ENCODE measurements at places on chromosomes 12 and 14.
A peak's percentile ranks its signal among the peaks of the same experiment; 100 is the strongest.

DNA sequence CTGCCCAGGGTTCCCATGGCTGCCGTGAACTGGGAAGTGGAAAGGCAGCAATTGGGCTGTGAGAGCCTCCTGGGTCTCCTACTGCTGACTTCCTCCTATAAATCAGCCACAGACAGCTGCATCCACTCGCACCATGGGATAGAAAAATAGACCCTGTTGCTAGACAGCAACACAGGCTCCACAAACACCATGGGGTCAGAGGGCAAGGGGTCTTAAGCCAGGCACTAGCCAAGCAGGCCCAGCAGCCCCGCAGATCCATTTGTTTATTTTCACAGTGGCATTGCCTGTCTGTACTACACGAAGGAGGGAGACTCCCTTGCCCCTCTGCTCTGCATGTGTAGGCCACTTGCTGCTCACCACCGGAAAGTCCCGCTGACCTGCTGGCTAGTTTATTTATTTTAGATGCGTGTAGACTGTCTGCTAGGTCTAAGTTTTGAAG lies 139.8 kb downstream of the DACT1 start:
- DNase-seq, result no peak

DNA sequence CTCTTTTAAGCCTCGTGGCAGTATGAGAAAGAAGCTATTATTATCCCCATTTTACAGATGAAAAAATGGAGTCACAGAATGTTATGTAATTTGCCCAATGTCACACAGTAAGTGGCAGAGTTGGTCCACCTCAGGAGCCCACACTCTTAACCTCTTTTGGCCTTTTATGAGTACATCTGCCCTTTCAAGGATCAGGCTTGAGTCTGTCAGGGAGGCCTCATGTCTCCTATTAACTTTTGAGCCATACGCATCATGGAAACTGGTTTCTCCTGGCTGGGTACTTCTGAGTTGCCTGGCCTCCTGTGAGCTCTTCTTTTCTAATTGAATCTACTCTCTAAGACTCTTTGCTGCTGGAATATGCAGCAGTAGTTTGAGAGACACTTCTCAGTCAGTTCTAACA lies 101.7 kb downstream of the BICD1 start:
- no peak for DNase-seq

DNA sequence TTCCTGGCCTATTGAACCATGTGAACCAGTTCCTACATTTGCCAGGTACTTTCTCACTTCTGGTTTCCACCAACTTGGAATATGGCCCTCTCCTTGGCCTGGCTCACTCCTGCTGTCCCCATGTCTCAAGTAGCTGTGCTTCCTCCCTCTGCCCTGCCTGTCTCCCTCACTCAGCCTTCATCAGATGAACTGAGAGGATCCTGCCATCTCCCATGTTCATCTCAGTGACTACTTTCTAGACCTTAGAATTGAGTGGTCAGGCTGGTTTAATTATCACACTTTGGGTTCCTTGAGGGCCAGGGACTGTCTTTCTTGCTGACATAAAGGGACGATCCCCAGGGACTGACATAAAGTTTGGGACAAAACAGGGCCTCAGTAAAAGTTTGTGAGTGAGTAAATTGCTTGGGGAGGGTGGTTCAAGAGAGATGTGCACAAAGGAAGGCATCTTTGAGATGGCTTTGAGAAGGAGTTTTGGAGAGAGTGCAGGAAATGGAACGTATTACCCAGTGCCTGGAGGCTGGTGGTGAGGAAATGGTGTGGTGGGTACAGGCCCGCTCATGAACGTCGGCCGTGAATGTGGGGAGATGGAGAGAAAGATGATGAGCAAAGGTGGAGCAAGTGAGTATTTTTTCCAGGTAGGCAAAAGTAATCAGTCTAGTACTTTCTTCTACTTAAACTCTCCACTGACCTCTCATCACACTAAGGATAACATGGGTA lies 20.8 kb downstream of the DYRK2 start:
- DNase-seq, result no peak

GRCh38 chr14:100786576-100787219 lies 39.2 kb upstream of the MEG3 start:
- no peak for DNase-seq

DNA sequence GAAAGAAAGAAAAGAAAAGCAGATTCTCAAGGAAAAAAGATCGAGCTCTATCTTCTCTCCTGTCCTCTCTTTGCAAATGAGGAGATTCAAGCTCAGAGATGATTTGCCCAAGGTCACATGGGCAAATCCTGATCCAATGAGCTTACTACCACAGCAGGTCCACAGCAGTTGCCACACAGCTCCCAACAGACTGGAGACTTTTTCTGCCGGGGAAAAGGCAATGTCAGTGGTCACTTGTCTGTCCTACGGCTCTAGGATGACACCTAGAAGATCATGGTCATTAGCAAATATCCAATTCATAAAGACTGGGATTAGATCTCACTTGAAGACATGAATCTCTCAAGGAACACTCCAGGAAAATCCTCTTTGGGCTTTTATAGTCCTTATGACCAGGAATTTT lies 58.8 kb downstream of the TTC7B start:
- no peak for DNase-seq

GRCh38 chr12:10098791-10099190 lies at the start of gene CLEC1A:
Gene CLEC1A, minus strand, starts transcription at chr12:10098985. Its CDS starts 63 bp downstream, at chr12:10098922.
- no peak for DNase-seq

DNA sequence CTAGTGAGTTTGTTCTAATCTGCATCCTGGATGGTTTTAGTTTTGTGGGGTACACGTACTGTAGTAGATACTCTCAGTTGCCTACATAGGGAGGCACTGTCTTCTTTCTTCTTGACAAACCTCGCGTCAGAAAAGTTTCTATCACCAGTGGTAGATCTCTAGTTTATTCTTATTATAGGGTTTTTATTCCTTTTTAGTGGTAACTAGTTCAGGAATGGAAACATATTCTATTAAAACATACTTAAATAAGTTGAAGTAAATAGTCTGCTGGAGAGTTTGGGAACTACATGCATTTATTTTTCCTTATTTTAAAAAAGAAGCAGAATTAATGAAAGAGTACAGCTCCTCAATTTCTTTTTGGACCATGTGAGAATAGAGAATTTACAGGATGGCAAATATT lies 33.6 kb upstream of the OR9K2 start:
- DNase-seq, result no peak

DNA sequence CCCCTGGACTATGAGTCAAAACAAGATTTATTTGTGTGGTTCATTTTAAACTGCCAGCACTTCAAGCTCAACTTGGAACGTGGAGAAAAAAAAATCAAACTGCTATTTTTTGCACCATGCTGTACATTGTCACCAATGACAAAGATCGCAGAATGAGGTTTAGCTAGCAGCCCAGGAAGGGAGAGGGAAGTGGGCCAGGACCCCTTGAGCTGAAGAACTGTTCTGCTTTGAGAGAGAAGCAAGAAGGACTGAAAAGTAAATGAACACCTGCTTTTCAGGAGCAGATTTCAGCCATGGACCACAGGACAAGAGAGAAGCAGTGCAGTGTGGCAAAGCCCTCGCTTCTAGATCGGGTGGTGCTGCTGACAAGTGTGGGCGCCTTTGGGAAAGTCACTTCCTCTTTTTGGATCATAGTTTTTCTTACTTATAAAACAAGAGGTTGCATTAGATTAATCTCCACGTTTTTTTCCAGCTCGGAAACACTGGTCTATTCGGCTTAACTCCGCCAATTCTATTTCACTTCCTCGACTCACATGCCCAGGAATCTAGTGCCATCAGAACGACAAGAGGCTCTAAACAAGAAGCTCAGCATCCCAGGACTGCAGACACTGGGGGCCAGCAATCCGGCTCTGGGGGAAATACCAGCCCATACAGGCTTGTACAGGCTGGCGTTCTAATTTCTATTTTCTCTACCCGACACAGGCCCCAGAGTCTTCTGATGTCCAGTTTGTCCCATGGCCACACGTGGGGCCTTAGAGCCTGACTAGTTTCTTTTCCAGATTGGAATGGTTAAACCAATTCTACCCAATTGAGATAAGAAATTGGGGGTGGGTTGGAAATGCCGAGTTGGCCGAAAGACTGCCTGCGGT lies 129.9 kb downstream of the CRACR2A start:
- DNase-seq, result no peak

- no peak for DNase-seq
Measured at GRCh38 chr12:52495389-52495788, 2.3 kb upstream of the KRT6A start.

DNA sequence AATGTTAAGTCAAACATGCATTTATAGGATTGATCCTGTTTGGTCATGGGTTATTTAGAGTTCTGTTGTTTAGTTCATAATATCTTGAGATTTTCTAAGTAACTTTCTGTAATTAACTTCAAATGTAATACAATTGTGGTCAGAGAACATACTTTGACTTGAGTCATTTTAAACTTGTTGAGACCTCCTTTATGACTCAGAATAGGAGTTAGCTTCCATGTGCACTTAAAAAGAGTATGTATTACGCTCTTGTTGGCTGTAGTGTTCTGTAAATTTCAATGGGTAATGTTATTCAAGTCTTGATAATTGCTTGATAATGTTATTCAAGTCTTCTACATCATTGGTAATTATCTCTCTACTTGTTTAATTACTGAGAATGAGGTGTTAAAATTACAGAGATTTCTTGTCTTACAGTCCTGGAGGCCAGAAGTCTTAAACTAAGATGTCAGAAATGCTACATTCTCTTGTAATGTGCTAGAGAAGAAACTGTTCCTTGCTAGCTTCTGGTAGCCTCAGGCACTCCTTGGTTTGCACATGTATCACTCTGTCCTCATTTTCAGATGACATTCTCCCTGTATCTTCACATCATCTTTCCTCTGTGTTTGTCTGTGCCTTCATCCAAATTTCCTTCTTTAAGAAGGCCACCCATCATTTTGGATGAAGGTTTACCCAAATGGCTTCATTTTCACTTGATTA lies 197.3 kb downstream of the TMTC3 start:
- no peak for DNase-seq

DNA sequence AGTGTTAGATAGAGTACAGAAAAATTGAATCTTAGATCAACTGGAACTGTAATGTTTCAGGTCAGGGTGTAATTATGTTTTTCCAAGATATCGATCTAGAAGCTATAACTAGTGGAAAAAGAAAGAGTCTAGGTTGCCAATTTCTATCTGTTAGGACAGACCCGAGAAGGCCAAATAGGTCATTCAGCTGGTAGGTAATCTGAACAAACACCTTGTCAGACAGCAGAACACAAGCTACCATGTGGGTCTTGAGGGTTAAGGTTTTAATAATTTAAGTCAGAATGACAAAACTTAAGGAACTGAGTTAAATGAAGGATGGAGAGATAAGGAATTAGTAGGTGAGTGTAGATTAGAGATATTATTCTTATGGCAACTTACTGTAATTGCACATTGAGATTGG lies 44.9 kb upstream of the KCNMB4 start:
- DNase-seq, result no peak

DNA sequence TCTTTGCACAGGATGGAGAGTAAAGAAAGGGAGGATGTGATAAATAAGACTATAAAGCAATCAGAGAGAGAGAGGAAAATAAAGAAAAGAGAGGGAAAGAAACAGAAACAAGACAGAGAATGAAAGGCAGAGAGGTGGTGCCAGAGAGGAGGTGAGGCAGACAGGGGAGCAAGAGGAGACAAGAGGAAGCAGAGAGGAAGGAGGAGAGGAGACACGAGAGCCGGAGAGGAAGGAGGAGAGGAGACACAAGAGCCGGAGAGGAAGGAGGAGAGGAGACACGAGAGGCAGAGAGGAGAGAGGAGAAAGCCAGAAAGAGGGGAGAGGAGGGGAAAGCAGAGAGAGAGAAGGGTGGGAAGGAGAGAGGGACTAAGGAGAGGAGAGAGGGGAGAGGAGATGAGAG lies 125.2 kb downstream of the PAPOLA start:
- no peak for DNase-seq

DNA sequence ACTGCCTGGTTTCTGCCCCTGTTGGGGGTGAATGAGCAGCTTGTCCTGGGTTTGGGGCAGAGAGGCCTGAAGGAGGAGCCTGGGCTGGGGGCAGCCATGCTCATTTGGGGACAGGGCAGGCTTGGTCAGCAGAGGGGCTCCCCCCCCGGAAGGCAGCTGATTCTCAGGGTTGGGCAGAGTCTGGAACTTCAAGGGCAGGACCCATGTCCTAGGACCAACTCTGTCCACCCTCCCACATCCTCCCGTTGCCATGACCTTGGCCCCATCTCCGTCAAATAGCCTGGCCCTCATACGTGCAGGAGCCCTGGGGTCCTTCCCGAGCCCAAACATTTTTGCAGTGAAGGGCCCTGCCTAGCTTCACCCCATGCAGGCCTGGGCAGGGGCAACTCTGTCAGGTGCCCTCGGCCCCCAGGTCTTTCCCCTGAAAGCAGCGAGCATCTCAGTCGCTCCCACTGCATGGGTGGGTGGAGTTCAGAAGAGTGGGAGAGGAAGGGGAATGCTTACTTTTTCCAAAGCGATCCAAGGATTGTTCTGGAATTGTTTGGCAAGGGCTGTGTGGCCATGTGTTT lies 32.6 kb downstream of the TNFAIP2 start:
- DNase-seq, result no peak

GRCh38 chr12:105433804-105434203 lies 103.3 kb downstream of the C12orf75 start:
- DNase-seq, result no peak

DNA sequence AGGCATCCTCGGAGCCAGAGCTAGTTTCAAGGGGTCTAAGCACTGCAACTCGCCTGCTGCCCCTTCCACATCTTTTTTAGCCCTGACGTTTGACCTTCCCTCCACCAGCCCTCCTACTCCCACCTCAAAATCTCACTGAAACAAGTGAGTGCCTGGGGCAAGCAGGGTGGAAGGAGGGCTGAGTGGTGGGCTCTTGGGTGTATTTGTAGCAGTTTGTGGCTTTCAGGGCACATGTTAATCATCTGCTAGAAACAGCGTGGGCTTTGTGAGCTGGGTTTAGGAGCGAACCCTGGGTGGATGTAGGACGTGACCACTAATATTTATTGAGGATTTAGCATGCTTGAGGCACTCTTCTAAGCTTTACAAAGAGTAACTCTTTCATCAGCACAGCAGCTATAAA lies 390.3 kb downstream of the GRIN2B start:
- no peak for DNase-seq

DNA sequence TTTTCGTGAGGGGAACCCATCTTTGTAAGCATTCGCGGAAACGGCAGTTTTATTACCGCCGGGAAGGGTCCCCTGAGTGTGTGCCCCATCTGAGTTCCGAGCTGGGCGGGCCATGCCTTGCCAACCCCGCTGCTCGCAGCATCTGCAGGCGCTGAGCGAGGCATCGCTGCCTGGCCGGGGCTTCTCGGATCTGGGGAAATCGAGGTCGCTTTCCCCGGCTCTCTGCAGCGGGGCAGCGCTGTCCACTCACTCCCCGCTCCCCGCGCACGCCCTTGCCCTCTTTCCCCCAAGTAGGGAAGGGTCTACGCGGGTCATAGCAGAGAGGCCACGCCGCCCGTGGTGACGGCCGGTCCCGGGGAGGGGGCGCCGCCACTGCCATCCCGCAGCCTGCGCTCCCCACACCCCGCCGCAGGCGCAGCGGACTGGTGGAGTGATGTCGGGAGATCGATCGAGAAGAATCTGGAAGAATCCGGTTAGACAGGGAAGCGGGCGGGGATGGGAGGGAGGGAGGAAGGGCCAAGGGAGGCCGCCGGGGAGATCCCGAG lies 507 bp upstream of the FKBP4 start:
- no peak for DNase-seq

- peak; percentile 30 for DNase-seq
Measured at GRCh38 chr14:67426983-67427606, 15.1 kb upstream of the PLEK2 start.

All from stimulated activated CD4-positive, alpha-beta T cell treated with anti-CD3 and anti-CD28 coated beads, Interleukin-1b, Interleukin-23, amount 100 ng/mL, for 1 hour (primary cell).